Effector memory CD8-positive, alpha-beta T cell (primary cell): ENCODE measurements at places on chromosomes 11 and 22.

- no peak for DNase-seq
Measured at GRCh38 chr11:31651208-31651607, 141.6 kb downstream of the ELP4 start.

GRCh38 chr22:20013382-20013871 is 3.2 kb downstream of the ARVCF start:
- no peak for DNase-seq

- DNase-seq = no peak
Measured at GRCh38 chr11:92861634-92862033, 107.8 kb upstream of the MTNR1B start.

- no peak for DNase-seq
Measured at GRCh38 chr22:35612903-35613302, 4.2 kb downstream of the MB start.

- DNase-seq = no peak
Measured at GRCh38 chr11:102985850-102986249, 30.3 kb upstream of the MMP13 start.

DNA sequence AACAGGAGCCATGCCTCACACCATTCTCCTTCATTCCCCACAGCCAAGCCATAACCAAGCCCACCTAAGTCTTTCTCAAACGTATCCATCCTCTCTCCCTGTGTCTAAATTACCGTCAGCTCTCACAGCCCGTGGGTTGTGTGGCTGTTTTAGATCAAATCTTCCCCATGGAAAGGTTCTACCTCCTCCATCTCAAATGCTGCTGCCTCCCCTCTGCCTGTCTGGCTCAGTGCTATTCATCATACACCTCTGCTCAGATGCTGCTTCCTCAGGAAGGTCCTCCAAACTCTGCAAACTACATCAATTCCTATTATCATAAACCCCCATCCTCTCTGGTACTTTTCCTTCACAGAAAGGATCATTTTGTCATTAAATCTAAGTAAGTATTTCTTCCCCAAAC is 15.1 kb downstream of the NFRKB start:
- no peak for DNase-seq

DNA sequence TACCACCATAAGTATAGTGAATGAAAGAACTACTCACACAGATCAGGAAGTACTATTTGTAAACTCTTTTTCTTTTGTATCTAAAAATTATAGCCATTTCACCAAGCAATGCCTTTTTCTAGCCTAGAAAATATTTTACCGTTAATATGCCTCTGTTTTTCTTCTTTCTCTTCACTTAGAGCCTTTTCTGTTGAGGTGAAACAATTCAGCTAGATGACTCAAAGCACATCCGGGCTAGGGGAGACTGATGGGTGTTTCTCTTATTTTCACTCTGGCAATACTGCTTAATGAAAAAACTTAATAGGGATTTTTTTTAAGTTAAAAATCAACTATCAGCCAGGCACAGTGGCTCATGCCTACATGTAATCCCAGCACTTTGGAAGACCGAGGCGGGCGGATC is 93.3 kb downstream of the SGSM3 start:
- no peak for DNase-seq

- DNase-seq = no peak
Measured at GRCh38 chr11:64409707-64410403, 50.9 kb downstream of the RPS6KA4 start.

- no peak for DNase-seq
Measured at GRCh38 chr22:35458547-35459422, 58.8 kb downstream of the MCM5 start.

- no peak for DNase-seq
Measured at GRCh38 chr11:283405-284104, 5.3 kb downstream of the NLRP6 start.

DNA sequence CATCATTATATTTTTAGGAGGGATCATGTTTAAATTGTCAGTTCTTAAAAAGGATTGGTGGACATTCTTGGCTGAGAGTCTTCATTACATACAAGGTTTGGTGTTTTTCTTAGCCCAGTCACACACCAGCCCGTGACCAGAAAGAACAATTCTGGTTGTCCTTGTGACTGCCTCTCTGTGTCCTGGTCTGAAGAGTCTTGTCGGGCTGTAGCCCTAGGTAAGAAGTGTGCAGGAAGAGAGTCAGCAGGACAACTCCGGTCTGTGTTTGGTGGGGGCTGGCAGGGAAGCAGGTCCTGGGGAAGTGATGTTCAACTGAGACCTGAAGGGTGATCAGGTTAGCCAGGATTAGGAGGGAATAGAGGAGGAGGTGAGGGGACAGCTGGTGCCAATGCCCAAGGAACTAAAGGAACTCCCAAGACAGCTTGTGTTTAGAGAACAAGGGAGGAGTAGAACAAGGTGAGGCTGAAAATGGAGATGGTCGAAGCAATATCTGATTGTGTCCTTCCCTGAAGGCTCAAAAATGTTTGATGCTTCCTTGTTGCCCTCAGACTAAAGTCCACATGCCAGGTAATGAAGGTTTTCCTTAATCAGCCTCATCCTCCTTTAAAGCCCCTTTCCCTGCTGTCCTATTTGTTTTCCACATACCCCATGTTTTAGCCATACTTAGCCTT is 65.3 kb upstream of the ADORA2A start:
- no peak for DNase-seq

DNA sequence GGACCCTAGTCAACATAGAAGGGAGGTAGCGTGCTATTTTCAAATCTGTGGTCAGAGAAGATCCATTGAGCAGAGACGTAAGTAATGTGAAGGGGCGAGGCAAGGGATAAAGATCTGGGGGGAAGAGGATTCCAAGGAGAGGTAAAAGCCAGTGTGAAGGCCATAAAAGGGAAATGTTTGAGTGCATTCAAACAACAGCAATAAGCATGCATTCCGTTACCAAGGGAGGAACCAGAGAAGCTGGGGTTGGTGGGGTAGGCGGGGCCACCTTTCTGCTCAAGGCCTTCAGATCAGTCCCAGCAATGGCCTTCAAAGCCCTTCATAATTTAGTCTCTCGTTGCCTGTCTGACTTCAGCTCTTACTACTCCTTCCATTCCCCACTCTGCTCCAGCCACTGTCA is 18.4 kb upstream of the SMPD1 start:
- DNase-seq = no peak

GRCh38 chr22:20240447-20240764 is 27.7 kb downstream of the RTN4R start:
- no peak for DNase-seq

GRCh38 chr11:125164422-125165110 is at the start of gene PKNOX2:
Gene PKNOX2, plus strand, starts transcription at chr11:125164751. Its CDS starts 186,555 bp downstream, at chr11:125351306.
- DNase-seq = peak; percentile 24

GRCh38 chr11:118144301-118145268 is 8.0 kb downstream of the SCN4B start:
- DNase-seq = no peak

- DNase-seq = no peak
Measured at GRCh38 chr11:14409891-14410290, 50.9 kb upstream of the RRAS2 start.

GRCh38 chr11:40062616-40063015 is 1396.8 kb downstream of the LRRC4C start:
- no peak for DNase-seq
